CD4-positive, alpha-beta T cell treated with Interferon alpha-2 for 1 hour (primary cell): ENCODE measurements at places on chromosomes 5 and 9.

- DNase-seq: no peak
Observed at GRCh38 chr5:131466171-131466766, 168.8 kb downstream of the RAPGEF6 start.

DNA sequence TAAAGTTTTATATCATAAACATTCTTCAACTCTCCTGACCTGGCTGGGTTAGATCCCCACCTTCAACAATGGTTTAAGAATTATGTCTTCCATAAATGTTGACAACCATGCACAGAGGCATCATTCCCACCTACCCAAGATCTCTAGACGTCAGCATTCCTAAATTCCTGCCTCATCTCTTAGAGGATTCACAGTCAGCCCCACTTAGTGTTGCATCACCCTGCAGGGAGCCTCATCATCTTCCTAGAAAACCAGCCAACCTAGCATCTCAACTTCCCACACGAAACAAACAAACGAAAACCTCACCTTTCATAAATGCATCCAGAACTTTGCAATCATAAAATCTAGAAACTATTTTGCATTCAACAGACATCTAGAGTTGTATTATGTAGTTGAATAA lies 816.1 kb upstream of the C9orf72 start:
- DNase-seq: no peak

DNA sequence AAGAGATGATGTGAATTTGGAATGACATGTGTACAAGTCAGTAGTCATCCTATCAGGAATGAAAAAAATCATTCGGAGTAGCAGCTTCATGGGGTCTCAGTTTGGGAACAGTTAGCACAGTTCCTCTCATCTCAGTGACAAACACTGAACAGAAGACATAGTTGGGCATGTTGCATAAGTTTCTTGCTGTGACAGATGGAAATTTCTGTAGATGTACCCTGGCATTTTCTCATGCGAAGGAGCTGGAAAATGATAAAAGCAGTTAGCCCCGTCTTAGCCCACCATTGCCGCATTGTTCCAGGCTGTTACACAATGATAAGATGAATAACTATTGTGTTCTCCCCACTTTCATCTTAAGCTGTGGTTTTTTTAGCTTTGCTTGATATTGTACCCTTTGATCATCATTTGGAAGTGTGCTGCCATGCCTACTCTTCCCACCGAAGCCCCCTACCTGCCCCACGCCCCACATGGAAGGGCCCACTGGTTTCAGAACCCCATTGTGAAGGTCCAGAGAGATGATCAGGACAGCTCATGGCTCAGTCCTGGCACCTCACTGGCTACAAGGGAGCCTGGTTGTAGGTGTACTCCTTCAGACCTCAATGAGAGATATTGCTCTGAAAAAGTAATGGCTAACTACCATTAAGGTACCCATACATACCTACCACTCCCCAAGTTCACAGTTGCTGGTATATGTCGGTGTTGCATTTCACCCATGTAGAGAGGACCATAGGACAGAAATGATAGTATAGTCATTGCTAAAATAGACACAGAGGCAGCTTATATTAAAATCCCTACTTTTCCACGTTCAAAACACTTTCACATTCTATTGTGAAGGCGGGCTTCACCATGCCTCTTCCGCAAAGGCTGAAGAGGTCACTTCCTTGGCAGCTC lies 38.8 kb downstream of the SFXN1 start:
- DNase-seq: no peak

GRCh38 chr9:114289106-114289505 lies 33.8 kb upstream of the ORM1 start:
- DNase-seq: no peak

- DNase-seq: no peak
Observed at GRCh38 chr5:148984345-148984744, 78.5 kb downstream of the SH3TC2 start.

GRCh38 chr5:102937894-102938293 lies 182.0 kb downstream of the GIN1 start:
- DNase-seq: no peak

DNA sequence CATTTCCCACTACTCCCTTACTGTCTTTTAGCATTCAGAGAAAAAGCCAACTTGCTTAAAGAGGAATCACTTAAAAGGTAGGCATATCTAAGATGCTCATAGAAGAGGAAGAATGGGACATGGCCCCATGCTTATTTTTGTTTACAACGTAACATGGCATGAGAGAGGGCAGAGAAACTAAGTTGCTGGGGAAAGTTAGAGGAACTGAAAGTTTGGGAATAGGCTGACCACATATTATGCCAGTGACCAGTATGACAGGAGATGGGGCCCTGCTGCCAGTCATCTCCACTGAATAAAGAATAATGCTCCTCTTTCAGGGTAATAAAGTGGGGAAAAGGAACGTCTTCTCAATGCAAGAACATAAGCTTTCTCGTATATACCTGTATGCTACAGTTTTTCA lies 1.9 kb downstream of the PLPP6 start:
- DNase-seq: no peak

DNA sequence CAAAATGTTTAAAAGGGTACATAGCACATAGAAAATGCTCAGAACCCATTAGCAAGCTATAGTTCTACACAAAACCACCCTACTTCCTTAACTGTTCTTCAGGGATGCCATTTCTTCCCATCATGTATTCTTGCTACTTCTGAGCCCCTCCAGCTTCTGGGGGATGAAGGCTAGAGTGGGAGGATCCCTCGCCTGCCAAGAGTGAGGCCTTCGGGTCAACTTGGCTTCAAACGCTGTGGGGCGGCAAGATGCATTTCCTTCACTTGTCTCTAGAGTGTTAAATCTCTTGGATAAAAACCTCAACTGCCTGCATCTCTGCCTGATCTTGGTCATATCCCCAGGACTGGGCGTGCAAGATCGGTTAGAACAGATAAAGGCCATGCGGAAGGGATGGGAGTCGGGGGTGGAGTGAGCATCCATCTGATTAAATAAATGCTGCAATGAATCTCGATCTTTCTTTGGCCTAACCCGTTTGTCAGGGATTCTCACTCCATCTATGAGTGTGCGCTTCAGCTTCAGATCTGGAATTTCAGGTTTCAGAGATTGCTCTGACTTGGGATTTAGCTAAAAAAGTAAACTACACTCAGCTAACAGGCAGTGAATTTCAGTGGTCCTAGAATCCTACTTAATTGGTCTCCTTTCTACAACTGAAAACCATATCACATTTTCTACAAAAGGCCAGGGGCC lies 118.0 kb upstream of the PANK3 start:
- DNase-seq: no peak

DNA sequence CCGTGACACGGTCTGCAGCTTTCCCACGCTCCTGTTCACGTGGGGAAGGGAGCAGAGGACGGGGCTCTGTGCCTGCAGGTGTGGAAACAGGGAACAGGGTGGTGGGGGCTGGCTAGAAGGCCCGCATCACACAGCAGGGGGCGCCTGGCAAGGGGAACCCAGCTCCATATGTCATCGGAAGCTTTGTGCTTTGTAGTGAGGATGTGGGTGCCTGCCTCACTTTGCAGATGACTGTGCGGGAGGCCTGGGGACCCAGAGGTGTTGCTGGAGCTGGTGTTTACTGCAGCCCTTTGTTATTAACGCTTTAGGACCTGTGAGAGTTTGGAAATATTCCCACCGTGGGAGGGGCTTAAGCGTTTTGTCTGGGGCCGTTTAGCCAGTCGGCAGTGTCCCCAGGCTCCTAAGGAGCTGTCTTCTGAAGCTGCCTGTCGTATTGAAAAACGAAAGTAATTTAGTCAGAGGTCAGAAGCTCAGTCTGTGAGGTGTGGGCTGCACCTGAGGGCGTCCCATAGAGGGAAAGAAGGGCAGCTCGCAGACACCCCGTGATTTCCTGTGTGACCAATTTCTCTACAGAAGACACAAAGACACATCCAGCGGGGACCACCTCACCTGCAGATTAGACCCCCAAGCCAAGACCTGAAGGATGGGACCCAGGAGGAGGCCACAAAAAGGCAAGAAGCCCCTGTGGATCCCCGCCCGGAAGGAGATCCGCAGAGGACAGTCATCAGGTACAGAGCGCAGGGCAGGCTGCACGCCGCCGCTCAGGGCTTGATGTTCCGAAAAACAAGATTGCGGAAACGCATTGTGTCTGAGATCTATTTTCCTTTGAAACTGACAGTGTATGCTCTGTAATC lies 9.1 kb downstream of the MAN1B1 start:
- peak; percentile 88 for DNase-seq

DNA sequence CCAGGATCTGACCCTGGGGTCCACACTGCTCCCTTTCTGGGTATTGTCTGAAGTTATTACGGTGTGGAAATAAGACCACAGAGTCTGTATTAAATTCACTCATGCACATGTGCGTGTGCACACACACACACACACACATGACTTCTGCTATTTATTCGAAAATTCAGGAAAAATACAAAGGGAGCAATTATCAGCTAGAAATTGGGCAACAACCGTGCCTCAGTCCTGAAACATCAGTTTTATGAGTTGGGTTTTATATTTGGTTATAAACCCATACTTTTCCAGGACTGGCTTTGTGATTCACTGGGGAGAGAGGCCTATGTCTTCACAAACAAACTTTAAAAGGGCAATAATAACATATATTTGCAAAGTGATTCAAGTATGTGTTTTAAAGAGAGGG lies 90.2 kb downstream of the ANGPTL2 start:
- DNase-seq: no peak

DNA sequence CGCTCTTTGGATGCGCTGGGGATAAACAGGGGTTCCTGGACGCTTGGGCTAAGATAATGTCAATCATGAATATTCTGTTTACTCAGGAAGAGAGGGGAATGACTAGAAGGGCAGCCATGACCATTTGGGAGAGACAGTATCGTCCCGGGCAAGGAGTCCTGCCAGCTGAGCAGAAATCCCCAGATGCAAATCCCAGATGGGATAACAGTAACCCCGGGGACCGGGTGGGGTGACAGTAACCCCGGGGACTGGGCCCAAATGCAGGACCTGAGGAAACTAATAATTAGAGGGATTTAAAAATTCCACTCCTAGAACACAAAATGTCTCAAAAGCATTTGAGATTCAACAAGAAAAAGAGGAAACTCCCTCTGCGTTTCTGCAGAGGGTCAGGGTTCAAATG lies 189.0 kb upstream of the PPP1R26 start:
- no peak for DNase-seq

GRCh38 chr5:37478121-37478894 lies 99.2 kb downstream of the WDR70 start:
- DNase-seq: no peak

GRCh38 chr9:77133011-77133410 lies 44.3 kb upstream of the VPS13A start:
- DNase-seq: no peak

GRCh38 chr5:55853818-55854217 lies 2.7 kb downstream of the IL31RA start:
- DNase-seq: no peak

DNA sequence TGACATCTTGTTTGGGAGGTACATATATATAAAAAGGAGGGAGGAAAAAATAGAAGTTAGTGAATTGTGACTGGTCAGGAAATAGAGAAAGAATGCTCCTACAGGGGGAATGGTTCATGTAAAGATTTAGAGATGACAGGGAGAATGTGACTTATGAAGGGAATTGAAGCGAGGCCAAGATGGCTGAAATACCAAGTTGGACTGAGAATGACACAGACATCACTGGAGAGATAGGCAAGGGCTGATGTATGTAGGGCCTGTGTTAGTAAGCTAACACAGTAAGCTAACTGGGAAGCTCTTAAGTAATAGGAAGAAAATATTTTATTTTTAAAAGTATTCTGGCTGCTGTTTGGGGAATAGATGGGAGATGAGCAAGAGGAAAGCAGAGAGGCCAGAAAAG lies 286.3 kb downstream of the NNT start:
- DNase-seq: no peak

- DNase-seq: no peak
Observed at GRCh38 chr9:110317911-110318310, 19.8 kb downstream of the TXNDC8 start.

- no peak for DNase-seq
Observed at GRCh38 chr9:114205171-114206015, 50.1 kb downstream of the COL27A1 start.

- no peak for DNase-seq
Observed at GRCh38 chr5:154352960-154353548, 92.7 kb upstream of the SAP30L start.

DNA sequence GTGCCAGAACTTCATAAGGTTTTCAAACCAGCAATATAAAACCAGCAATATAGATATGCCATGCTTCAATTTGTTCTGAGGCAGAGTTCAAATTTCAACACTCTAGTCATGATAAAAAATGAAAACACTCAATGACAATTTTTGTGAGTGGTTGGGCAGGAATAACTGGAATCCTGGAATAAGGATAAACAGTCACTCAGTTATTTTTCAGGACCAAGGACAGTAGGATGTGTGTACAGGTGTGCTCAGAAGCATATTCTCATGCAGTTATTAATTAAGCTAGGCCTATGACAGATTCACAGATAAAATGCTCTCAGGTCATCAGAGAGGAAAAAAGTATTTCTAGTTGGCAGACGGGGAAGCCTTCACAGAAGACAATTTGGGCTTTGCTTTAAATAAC lies 117.3 kb upstream of the PPP2R2B start:
- DNase-seq: no peak

DNA sequence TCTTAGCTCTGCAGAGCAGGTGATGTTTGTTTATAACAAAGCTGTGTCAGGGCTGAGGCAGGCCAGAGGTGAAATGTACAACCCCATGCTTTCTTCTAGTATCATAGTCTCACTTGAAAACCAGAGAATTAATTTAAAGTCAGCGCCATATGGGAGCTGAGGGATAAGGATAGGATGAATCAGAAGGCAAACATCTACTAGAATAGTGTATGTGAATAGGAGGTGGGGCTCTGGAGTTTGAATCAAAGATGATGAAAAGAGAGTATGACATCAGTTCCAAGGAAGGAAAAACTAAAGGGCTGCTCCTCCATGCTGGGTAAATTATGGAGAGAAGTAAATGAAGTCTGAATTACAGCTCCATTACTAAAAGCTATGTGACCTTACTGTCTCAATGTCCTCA lies 441.5 kb downstream of the RASEF start:
- no peak for DNase-seq

DNA sequence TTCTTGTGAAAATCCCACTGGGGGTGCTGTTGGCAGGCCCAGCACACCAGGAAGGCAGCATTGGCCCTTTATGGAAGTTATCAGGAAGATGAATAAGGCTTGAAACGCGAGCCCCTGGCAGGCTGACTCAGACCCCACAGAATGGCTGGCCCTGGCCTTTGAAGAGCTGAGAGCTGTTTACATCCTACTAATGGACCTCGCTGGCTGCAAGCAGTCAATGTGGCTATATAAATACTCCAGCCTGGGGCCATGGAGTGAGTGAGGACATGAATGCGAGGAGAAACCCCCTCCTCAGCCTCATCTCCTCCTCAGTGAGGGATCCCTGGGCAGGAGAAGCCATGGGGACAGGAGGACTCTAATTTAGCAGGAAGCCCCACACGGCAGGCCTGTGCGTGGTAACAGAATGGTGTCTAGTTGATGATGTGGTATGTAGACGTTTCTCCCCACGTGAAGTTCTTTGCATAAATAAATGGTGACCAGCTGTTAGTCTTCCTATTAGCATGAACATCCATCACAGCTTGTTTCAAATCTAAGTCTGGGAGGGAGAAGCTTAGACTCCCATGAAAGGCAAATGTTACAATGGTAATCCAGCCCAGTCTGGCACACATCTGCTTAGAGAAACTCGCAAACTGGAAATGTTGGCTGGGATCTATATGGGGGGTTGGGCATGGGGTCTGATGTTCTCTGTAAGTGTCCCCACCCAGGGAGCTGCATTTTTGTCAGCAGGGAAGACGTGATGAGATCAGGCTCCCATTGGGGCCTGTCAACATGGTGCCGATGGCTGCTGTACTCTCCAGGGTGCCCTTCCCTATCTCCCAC lies 175.1 kb upstream of the PITX1 start:
- no peak for DNase-seq
